H9 (cell line): ENCODE measurements at places on chromosomes 7 and 10.

GRCh38 chr7:122123746-122124145, 20.3 kb downstream of the AASS start:
- H3K36me3 ChIP-seq, result peaks cover 41% of the 10 kb centered on the region
- no peak for DNase-seq
- H3K4me3 ChIP-seq, result no peak overlapping the region
- no peaks in the 10 kb centered on the region for H3K4me1 ChIP-seq

DNA sequence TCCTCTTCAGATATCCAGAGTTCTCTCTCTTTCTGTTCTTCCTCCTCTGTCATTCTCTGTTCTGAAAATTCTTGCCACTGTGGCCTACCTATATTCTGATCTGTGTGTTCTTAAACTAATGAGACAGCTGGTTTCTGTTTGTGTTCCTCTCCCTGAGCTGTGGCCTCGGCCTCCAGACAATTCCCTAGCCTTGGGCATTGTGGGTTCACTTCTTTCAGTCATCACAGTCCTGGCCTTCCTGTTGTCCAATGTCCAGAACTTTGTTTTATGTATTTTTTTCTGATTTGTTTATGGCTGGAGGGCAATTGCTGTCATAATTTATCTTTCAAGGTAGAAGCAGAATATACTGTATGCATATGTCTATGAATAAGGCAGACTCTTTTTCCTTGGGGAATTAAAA, 173.2 kb upstream of the MTPN start:
- no peaks in the 10 kb centered on the region for H3K36me3 ChIP-seq
- no peaks in the 10 kb centered on the region for H3K27me3 ChIP-seq
- H3K4me1 ChIP-seq, result no peaks in the 10 kb centered on the region
- no peak for DNase-seq

DNA sequence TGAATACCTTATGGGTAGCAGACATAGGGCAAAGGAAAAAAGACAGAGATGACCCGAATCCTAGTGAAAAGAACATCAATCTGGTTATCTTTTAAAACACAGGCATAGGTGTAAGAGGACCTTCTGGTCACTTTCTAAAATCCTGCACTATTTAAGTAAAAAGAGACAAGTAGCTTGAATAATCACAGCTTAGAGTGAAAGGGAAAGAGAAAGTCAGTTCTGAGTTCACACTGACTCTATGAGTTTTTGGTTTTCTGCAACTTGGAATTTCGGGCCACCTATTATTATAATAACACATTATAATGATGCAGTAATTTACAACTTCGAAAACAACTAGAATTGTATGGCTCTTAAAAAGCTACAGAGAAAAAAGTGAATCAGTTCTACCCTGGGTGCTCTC, 247.8 kb downstream of the DOCK4 start:
- no peak overlapping the region for H3K4me3 ChIP-seq
- no peaks in the 10 kb centered on the region; the same call in 1 of the 2 replicates for H3K4me1 ChIP-seq
- 0 out of 3 replicates have a peak, but pooled peaks cover 2% of the 10 kb centered on the region for H3K36me3 ChIP-seq
- H3K27ac ChIP-seq, result no peak overlapping the region
- no peak for DNase-seq

- peaks cover 3% of the 10 kb centered on the region; the same call in 1 of the 2 replicates for H3K4me1 ChIP-seq
- no peak overlapping the region for H3K27ac ChIP-seq
- no peaks in the 10 kb centered on the region for H3K27me3 ChIP-seq
- DNase-seq, result no peak
- H3K36me3 ChIP-seq, result no peaks in the 10 kb centered on the region
Observed at GRCh38 chr10:60281792-60282353, 107.8 kb downstream of the ANK3 start.

- H3K4me3 ChIP-seq, result no peak overlapping the region
- no peaks in the 10 kb centered on the region for H3K27me3 ChIP-seq
- no peaks in the 10 kb centered on the region; the same call in 1 of the 2 replicates for H3K36me3 ChIP-seq
- no peak for DNase-seq
Observed at GRCh38 chr7:29135846-29136245, 10.5 kb downstream of the CPVL start.

DNA sequence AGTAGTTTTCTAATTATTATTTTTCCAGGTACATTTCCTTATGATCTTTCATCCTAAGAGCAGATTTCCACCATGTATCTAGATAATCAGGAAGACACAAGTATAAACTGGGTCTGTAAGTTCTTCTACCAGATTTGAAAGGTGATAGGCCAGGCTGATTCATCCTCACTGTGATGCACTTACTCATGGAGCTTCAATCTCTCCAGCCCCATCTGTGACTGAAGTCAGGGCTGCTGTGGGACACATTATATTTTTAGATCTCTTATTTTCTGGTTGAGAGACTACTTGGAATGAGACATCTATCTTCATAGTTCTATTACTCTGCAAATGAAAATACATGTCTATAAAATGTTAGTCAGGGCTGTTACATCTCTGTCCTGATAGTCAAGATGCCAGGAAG, 85.5 kb upstream of the SLC25A13 start:
- no peak overlapping the region for H3K4me3 ChIP-seq
- H3K36me3 ChIP-seq, result no peaks in the 10 kb centered on the region
- H3K27ac ChIP-seq, result no peak overlapping the region
- H3K27me3 ChIP-seq, result no peaks in the 10 kb centered on the region; the same call in 1 of the 2 replicates
- no peak for DNase-seq

DNA sequence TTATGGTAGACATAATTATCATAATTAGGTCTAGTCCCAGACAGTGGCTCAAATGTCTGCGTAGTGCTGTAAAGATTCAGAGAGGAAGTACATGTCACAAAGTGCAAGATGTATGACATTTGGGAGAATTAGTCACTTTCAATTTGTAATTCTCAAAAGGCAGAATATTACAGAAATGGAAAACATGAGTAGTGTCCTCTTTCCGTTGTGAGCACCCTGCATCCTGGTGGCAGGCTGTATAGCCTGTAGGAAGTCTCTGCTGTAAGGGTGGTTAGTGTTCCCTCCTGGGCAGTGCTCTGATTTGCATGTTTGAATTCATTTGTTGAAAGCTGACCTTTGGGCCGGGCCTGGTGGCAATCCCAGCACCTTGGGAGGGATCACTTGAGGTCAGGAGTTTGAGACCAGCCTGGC, 17.0 kb downstream of the CDK14 start:
- no peaks in the 10 kb centered on the region for H3K4me1 ChIP-seq
- H3K27me3 ChIP-seq, result no peaks in the 10 kb centered on the region
- no peak overlapping the region for H3K27ac ChIP-seq
- no peak for DNase-seq
- H3K36me3 ChIP-seq, result no peaks in the 10 kb centered on the region
- no peak overlapping the region for H3K4me3 ChIP-seq

- no peak for DNase-seq
- H3K27ac ChIP-seq, result no peak overlapping the region
- no peaks in the 10 kb centered on the region for H3K4me1 ChIP-seq
- no peak overlapping the region for H3K4me3 ChIP-seq
- no peaks in the 10 kb centered on the region for H3K27me3 ChIP-seq
Observed at GRCh38 chr10:114703377-114704107, 45.5 kb upstream of the ABLIM1 start.

- DNase-seq, result no peak
- H3K4me3 ChIP-seq, result no peak overlapping the region
- H3K27ac ChIP-seq, result no peak overlapping the region
- H3K36me3 ChIP-seq, result no peaks in the 10 kb centered on the region
- no peaks in the 10 kb centered on the region for H3K27me3 ChIP-seq
- H3K4me1 ChIP-seq, result no peaks in the 10 kb centered on the region
Observed at GRCh38 chr10:56874950-56875349, 513.9 kb upstream of the ZWINT start.

GRCh38 chr10:817371-817770, 114.1 kb downstream of the LARP4B start:
- H3K4me1 ChIP-seq, result no peaks in the 10 kb centered on the region
- no peak for DNase-seq
- H3K4me3 ChIP-seq, result no peak overlapping the region
- H3K27me3 ChIP-seq, result no peaks in the 10 kb centered on the region; the same call in 1 of the 2 replicates
- peaks cover 77% of the 10 kb centered on the region for H3K36me3 ChIP-seq

DNA sequence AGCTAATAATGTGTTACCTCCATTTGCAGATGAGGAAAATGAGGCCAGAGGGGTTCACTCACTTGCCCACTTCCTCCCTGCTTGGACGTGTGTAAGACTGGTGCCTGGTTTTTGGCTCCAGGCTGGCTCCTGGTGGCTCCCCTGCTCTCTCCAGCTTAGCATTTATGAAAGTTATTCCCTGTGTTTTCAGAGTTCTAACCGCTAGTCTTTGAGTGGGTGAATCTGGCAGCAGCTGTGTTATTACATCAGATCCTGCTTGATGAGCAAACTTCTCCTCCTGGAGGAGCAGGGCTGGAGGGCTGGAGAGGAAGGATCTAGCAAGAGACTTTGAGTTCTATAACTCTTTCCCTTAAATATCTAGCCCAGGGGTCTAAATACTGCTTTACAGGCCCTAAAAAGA, 80.9 kb upstream of the AGBL3 start:
- no peaks in the 10 kb centered on the region for H3K27me3 ChIP-seq
- H3K27ac ChIP-seq, result no peak overlapping the region
- H3K4me1 ChIP-seq, result peaks cover 2% of the 10 kb centered on the region; the same call in 1 of the 2 replicates

GRCh38 chr10:103278537-103278823, 1.5 kb downstream of the INA start:
- H3K27ac ChIP-seq, result no peak overlapping the region
- no peaks in the 10 kb centered on the region; the same call in 1 of the 2 replicates for H3K4me1 ChIP-seq
- H3K4me3 ChIP-seq, result peak overlapping the region; percentile 75
- H3K36me3 ChIP-seq, result no peaks in the 10 kb centered on the region
- no peak for DNase-seq

DNA sequence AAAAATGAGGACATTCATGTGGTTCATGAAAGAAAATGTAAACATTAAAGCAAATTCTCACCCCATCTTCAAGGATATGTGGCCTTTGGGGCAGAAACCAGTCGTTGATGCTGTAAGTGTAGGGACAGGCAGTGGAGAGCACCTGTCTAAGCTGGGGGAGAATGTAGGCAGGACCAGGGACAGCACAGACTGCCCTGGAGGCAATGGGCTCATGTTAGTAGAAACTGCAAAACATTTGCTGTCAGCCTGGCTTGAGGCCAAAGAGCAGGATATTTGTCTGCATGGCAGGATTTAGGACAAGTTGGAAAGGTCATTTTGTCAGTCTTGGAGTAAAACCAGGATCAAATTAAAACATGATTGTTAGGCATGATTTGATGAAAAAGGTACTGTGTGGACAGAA, 211.6 kb upstream of the AGK start:
- peaks cover 5% of the 10 kb centered on the region for H3K4me1 ChIP-seq
- H3K27me3 ChIP-seq, result no peaks in the 10 kb centered on the region
- H3K27ac ChIP-seq, result no peak overlapping the region
- H3K36me3 ChIP-seq, result peaks cover 6% of the 10 kb centered on the region; the same call in 2 of the 3 replicates
- no peak overlapping the region for H3K4me3 ChIP-seq

DNA sequence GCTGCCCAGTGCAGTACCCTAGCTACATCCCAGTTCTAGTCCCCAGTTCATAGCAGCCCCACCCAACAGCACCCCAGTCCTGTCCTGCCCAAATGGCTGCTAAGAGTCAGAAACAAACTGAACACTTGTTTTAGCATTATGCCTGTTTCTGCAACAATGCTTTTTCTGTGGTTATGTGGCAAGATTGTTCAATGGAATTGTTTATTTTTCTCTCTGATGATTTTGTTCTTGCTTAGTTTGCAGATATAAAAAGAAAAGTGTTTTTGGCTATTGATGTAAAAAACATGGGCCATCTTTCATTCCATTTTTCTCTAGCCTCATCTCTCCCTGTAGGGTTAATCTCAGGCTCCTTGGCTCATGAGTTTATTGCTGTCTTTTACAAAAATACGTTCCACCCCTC, 42.5 kb downstream of the LRRC4 start:
- peaks cover 26% of the 10 kb centered on the region for H3K36me3 ChIP-seq
- H3K4me3 ChIP-seq, result no peak overlapping the region
- DNase-seq, result no peak
- no peaks in the 10 kb centered on the region for H3K27me3 ChIP-seq
- H3K27ac ChIP-seq, result no peak overlapping the region

DNA sequence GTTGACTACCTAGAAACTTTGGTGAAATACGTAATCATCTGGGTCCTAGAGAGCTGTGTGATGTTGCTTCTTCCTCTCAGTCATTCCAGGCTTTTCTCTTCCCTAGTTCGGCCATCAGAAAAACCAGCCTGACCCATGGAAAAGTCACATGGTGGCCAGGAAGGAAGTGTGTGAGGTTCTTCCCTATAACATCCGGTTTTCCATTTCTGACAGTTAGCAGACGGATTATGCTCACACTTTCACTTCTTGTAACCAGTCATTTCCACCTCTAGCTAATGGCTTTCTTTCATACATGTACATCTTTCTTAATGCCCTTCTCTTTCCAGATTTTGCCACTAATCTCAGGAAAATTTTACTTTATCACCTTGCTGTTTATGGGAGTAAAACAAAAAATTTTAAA, 110.0 kb upstream of the GLCCI1 start:
- H3K4me3 ChIP-seq, result no peak overlapping the region
- H3K27me3 ChIP-seq, result no peaks in the 10 kb centered on the region
- no peaks in the 10 kb centered on the region; the same call in 1 of the 2 replicates for H3K4me1 ChIP-seq
- no peak for DNase-seq
- H3K36me3 ChIP-seq, result peaks cover 28% of the 10 kb centered on the region
- no peak overlapping the region for H3K27ac ChIP-seq

DNA sequence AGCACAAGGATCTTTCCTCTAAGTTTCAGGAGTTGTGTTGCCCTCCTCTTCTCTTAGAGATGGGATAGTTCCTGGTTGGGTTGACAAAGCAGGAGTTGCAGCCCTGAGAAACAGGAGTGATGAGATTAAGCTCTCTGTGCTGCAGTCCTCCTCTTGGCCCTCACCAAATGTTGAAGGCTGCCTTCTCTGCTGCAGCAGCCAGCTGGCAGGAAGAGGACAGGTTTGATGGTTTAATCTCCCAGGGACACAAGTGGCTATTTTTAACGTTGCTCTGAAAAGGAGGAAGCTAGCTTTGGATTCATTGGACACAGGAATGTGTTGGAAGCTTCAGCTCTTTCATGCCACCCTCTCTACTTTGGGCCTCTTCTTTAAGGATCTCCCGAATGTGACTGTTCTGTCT, 9.4 kb downstream of the STRIP2 start:
- no peak overlapping the region for H3K27ac ChIP-seq
- H3K4me1 ChIP-seq, result no peaks in the 10 kb centered on the region
- no peak overlapping the region for H3K4me3 ChIP-seq

GRCh38 chr10:84047258-84048010, 91.9 kb upstream of the GHITM start:
- H3K4me3 ChIP-seq, result no peak overlapping the region
- no peak overlapping the region for H3K27ac ChIP-seq
- H3K4me1 ChIP-seq, result no peaks in the 10 kb centered on the region
- no peaks in the 10 kb centered on the region for H3K36me3 ChIP-seq
- no peaks in the 10 kb centered on the region for H3K27me3 ChIP-seq
- no peak for DNase-seq

GRCh38 chr10:6689036-6689435, 109.0 kb upstream of the PRKCQ start:
- H3K27ac ChIP-seq, result no peak overlapping the region
- H3K36me3 ChIP-seq, result no peaks in the 10 kb centered on the region; the same call in 2 of the 3 replicates
- H3K27me3 ChIP-seq, result no peaks in the 10 kb centered on the region
- H3K4me1 ChIP-seq, result no peaks in the 10 kb centered on the region
- no peak overlapping the region for H3K4me3 ChIP-seq

DNA sequence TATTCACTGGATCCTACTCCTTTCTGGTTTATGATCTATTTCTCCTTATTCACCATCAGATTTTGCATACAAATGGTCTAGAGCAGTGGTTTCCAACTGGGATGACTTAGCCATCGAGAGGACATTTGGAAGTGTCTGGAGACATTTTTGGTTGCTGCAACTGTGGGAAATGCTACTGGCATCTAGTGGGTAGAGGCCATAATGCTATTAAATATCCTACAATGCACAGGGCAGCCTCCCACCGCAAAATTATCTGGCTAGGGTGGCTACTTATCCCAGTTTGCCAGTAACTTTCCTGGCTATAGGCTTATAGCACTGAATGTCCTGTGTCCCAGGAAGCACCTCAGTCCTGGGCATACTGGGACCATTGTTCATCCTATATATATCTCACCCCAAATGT, 21.5 kb upstream of the DDX50 start:
- H3K4me1 ChIP-seq, result peaks cover 10% of the 10 kb centered on the region; the same call in 1 of the 2 replicates
- H3K27ac ChIP-seq, result no peak overlapping the region
- H3K36me3 ChIP-seq, result no peaks in the 10 kb centered on the region
- DNase-seq, result no peak
